Activated naive CD4-positive, alpha-beta T cell (primary cell): ENCODE measurements at places on chromosomes 7 and 10.

GRCh38 chr7:50985096-50985495, 202.4 kb upstream of the GRB10 start:
- DNase-seq = no peak

DNA sequence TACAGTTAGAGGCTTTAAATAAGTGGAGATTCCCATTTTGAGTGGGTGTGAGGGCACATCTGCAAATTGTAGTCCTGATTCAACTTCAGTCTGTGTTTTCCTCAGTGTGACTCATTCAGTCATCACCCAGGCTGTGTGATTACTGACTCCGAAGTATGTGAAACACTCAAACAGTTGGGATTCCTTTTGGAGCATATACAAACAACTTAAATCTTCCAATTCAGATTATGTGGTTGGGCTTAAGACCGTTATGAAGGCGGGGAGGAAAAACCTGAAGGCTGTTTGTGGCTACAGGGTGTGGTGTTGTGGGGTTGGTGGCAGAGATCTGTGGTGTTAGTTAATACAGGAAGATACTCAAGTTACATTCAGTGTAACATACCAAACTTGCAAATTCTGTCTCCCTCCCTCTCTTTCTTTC, 259.7 kb upstream of the FERD3L start:
- DNase-seq = no peak

DNA sequence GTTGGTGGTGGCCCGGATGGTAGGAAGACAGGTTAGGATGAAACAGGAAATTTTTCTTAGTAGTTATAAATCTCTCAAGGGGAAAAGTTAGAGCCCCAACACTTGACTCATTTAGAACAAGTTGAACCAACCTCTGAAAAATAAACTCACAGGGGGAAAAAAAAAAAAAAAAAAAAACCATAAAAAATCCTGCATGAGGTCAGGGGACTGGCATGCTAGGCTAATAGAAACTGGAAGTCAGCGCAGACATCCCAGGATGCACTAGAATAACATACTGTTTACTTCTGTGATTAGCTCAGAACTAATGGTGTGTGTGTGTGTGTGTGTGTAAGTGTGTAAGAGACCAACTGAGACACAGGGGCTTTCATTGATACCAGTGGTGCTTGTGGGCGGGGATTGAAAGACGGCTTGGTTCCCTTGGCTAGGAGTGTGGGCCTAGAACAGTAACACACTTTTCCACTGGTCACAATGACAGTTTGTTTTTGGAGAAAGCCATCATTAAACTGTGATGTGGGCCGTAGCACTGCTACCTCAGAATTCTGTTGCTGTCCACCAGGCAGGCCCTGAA, 491.6 kb upstream of the GALNT17 start:
- DNase-seq = no peak

GRCh38 chr10:125482108-125482507, 200.9 kb downstream of the TEX36 start:
- no peak for DNase-seq

GRCh38 chr7:28705350-28705749, 252.8 kb downstream of the TRIL start:
- no peak for DNase-seq

DNA sequence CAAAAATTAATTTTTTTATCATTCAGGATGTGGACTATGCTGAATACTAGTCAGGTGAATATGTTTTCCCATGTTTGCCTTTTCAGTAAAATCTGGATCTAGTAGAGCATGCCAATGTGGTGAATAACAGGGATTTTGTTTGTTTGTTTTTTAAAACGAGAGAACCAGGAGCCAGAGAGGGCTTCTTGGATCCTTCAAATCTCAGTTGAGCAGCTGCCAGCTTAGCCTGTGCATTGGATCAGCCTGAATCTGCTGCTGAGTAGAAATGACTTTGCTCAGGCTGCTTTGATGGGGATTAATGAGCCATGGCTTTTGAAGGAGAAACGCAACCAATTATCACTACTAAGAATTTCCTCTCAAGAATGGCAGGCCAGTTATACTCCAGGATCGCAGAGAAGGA, 493.8 kb downstream of the ARL4A start:
- no peak for DNase-seq

- no peak for DNase-seq
Measured at GRCh38 chr10:14737808-14738545, 36.7 kb downstream of the FAM107B start.

DNA sequence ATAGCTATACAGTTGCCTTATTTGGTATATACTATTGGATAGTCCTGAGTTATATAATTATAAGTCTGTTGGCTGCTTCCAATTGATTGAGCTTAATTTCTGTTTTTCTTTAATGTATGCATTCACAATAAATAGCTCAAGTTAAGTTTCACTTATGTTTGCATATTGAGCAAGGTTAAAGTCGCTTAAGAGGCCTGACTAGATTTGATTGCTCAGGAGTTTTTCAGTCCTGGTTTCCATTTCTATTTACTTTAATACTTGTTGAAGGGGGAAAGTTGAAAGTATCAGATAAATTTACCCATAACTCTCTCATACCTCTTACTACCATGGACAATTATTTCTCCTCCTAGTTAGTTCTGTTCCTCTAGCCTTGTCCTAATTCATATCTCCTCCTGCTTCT, 294.7 kb downstream of the ARL4A start:
- no peak for DNase-seq

DNA sequence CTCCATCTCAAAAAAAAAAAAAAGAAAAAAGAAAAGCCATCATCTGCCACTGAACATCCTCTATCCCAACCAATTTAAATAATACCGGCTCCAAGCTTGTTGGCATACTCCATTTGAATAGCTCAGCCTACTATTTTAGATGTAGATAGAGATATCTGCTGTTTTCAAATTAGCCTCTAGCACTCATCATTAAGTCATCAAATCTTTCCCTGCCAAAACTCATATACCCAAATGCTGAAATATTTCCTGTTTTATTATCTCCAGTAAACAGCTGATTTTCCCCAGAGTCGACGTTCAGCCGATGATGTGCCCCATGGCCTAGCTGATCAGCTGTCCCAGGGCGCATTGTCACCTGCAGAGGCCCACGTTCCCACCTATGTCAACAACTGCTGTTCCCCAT, 34.5 kb upstream of the FRMD4A start:
- no peak for DNase-seq

DNA sequence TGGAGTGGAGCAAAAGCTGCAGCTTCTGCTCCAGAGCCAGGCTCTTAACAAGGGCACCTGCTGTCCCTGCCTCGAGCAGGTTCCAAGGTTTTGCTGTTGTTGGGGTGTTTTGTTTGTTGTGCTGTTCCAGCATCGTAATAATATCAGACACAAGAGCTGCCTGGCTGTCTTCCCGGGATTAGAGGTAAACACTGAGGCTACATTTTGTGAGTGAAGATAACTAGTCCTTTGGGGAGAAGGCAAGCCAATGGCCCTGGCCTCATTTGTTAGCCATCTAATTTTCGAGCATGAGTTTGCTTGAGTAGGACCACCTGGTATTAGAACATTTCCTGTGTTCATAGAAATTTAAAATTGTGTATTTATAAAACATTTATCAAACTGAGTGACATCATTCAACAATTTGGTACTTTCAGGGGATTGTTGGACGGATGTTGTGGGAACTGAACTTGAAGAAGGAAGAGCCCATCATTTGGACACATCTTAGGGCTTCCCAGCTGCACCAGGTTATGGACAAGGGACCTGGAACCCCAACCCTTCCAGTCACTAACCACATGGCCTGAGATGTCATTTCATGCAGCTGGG, 555.0 kb downstream of the TNS3 start:
- DNase-seq = no peak

GRCh38 chr10:80685355-80685754, 147.7 kb downstream of the SH2D4B start:
- no peak for DNase-seq

- no peak for DNase-seq
Measured at GRCh38 chr10:118798231-118798662, 43.5 kb upstream of the CACUL1 start.

GRCh38 chr7:143390773-143391317, 9.7 kb downstream of the ZYX start:
- DNase-seq = no peak

DNA sequence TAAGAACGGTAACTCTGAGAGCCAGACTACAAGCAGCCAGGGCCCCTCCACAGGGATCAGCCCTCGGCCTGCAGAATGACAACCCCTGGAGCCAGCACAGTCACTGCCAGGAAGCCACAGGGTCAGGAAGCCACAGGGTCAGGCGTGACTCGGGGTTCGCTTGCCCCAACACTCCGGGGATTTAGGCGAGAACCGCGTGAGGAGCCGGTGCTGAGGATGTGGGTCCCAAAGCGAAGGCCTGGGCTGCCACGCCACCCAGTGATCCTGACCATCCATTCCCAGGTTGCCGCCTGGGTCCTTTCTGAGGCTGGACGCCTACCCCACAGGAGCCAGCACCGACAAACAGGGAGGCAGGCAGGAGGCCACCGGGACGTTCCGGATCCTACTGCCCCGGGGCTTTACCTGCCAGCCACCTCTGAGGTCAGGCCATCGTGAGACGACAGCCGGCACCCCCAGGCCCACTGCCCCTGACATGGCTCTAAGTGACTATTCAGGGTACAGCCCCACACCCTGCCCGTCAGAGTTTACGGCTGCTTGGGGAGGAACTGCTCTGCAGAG, 228.6 kb downstream of the ELFN1 start:
- DNase-seq = no peak

DNA sequence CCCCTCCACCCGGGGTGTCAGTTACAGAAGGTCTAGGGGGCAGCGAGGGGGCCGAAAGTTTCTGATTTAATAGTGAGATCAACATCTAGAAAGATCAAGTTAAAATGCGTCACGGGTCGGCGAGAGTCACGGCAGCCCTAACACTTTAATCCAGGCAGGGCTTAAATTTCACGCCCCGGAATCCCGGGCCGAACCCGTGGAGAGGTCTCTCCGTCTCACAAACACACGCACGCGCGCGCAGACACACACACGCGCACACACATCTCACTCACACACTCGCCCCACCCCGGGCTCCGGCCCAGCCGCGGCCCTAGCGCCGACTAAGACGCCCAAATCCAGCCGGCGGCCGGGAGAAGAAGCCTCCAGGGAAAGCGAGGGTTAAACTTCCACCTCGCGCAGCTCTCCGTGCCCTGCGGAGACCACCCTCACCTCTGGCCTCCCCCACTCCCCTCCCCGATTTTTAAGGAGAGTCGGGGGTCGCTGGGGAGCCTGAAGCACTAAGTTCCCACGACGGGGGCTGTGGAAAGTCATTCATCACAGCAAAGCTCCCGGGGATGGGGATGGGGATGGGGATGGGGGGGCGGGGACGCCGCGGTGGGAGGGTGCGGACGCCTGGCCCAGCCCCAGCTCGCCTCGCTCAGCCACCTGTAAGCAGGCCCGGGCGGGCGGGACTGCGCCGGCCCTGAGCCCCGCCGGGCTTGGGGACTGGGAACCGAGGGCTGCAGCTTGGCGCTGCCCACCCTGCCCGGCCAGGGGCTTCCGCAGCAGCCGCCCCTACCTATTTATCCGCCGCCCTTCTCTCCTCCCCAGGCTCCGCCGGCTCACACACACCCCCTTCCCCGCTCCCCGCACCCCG, 1.6 kb downstream of the PDGFA start:
- DNase-seq = no peak

DNA sequence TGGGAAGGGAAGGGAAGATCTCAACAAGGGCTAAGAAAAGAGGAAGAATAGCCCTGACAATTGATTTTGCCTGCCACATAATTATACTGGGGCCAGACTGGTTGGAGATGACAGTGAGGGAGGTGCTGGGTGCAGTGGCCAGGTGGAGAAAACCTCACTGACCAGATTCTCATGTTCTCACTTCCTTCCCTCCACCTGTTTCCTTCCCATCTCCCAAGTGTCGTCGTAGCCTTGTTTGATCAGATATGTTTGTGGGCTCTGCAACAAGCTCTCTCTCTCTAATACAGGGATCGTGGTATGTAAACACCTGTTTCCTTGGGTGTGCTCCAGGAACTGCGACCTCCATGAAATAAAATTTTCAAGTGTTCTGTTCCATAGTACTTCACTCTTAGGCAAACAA, 60.2 kb downstream of the VCL start:
- no peak for DNase-seq

GRCh38 chr7:35757574-35757973, 43.3 kb upstream of the SEPTIN7 start:
- no peak for DNase-seq

DNA sequence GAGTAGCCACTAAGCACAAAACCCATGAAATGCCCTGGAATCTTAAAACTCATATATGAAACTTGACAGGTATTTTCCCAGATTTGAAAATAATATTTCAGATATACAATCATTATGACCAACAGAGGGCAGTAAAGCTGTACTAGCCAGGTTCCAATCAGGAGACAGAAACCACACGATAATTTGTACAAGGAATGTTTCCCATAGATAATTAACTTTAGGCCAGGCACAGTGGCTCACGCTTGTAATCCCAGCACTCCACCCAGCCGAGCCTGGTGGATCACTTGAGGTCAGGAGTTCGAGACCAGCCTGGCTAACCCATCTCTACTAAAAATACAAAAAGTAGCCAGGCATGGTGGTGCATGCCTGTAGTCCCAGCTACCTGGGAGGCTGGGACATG, 31.0 kb upstream of the NUB1 start:
- no peak for DNase-seq

DNA sequence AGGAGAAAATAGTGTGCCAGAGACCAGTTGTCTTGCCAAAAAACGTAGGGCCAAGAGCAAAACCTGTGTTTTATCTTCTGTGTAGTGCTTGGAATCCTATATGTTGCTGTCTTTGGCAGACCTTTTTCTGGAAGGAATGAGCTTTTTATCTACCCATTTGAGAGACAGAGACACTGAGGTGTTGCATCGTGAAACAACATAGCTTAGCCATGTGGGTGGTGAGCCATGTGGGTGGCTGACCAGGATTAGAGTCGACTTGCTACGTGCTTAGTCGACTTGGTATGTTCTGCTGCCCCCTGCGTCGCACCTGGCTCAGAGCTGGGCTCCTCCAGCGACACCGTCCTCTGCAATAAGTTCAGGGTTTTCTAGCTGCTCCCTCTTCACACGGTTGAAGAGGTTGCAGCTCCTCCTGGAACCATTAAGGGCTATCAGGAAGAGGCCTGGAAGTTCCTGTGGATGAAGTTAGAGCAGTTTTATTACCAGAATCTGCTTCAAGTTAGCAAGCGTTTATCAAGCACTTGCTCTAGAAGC, 175.8 kb downstream of the SH2D4B start:
- DNase-seq = no peak

DNA sequence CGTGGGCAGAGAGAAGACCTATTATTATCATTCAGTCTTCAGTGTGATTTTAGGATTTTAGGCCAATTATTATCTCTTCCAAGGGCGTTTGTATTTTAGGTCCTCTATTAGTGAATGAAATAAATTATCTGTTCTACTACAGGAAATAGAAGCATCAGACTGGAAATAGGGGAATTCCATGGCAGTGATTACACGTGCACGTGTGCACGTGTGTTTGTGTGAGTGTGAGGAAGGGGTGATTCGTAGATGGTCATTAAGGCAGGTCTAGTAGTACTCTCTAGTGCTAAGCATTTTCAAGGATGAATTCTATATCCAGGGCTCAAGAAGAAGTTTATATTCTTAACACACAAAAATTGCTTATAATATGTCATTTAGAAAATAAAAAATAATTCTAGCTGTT, 623.2 kb downstream of the GATA3 start:
- no peak for DNase-seq

GRCh38 chr10:12909836-12910185, 91.7 kb downstream of the CCDC3 start:
- no peak for DNase-seq

GRCh38 chr7:158572000-158572828, 15.4 kb downstream of the PTPRN2 start:
- DNase-seq = no peak
